ENCODE measurements at places on chromosomes 1 and 21.

DNA sequence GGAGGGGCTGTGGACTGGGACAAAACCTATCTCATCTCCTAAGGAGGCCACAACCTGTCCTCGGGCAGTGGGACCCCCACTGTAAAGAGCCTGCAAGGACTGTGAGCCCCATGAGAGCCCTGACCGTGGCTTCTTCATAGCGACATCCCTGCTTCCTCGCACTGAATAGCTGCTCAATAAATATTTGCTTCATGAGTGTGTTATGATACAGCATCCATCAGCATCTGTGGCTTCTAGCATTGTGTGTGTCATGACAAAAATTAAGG, 40.5 kb upstream of the CSF3R start:
- no peak for DNase-seq

DNA sequence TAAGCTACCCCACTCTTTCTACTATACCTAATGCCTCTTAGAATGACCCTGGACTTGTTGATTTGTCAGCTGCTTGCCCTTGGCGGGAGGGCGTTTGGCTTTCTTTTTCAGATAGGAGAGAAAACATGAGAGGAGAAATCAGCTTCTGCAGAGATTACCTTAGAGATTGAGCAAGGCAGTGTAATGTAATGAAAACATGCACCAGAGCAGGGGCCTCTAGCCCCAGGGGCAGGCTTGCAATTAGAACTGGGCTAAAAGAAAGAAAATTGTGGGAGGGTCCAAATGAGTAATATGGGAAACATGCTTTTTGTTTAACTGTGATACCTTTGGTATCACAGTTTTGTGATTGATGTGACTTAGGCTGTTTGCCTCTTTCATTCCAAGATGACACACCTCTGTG, 89.7 kb downstream of the PBX1 start:
- no peak for DNase-seq

DNA sequence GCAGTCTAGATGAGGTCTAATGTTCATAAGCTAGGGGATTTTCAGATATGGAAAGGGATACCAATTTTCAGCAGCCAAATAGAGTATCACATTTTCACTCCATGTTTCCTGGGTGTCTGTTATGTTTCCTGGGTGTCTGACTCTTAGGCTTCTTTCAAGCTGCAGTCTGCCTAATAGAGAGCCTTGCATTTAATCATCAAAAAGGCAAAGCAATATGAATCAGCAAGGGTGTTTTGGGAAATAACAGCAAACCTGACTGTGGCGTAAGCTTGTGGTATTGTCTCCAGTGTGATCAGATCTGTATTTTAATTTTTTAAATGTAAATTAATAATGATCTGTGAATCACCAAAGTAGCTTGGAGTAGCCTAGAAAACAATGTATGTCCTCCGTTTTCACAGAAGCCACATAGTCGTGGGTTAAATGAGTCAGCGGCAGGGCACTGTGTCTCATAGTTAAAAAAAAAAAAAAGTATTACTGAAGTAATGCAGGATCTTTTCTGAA, 10.4 kb downstream of the LGALS8 start:
- no peak for DNase-seq

- no peak for DNase-seq
Observed at GRCh38 chr1:183100361-183100974, 77.2 kb downstream of the LAMC1 start.

DNA sequence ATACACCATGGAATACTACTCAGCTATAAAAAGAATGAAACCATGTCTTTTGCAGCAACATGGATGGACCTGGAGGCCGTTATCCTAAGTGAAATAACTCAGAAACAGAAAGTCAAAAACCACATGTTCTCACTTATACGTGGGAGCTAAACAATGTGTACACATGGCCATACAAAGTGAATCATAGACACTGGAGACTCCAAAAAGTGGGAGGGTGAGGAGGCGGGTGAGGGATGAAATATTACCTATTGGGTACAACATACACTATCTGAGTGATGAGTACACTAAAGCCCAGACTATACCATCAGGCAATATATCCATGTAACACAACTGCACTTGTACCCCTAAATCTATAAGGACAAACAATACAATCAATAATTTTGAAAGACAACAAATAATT, 39.5 kb upstream of the FAM20B start:
- DNase-seq: no peak

- DNase-seq: no peak
Observed at GRCh38 chr1:111814642-111815041, 58.9 kb downstream of the DDX20 start.

DNA sequence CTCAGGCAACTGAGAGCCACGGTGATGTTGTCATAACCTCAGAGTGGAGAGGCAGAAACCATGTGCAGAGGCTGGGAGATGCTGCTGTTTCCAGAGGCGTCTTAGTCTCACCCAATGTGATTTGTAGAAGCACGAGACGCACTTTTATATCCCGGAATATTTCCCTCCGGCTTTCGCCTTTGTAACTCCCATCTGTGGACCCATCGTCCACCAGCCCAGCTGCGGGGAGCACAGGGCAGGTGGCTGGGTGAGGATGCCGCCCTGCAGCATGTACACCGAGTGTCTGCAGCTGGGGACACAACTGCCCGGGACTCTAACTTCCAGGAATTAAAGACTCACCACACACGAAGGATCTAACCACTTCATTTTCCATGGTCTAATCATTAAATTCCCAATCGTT, 43.5 kb downstream of the UBASH3A start:
- DNase-seq: no peak

DNA sequence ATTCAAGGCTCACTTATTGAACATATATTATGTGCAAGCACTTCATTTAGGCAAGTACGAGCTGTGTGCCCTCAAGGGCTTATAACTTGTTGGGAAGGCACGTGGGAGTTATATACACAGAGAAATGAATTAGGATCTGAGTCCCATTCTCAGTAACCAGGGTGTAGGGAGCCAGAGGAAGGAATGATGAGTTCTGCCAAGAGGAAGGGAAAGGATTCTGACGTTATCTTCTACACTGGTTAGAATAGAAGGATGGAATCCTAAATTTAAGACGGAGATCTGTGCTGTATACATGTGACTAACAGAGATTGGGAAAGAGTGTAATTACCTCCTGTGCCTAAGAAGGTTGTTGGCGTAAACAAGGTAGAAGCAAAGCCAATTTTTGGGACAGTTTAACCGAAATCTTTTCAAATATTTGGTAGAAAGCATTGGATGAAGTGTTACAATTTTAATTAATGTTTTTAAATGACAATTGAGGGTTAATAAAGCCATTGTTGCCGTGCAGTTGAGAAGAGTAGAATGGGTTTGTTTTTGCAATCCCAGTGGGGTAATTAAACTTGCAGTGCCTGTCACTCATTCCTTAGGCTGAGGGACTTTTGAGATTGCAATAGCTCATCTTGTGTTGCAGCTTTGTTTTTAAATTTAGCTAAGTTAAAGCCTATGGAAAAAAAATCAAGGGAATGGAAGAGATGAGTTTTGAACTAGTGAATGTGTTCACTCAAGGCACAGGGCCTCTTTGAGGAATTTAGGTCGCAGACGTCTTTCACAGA, 177.2 kb downstream of the NFIA start:
- no peak for DNase-seq

DNA sequence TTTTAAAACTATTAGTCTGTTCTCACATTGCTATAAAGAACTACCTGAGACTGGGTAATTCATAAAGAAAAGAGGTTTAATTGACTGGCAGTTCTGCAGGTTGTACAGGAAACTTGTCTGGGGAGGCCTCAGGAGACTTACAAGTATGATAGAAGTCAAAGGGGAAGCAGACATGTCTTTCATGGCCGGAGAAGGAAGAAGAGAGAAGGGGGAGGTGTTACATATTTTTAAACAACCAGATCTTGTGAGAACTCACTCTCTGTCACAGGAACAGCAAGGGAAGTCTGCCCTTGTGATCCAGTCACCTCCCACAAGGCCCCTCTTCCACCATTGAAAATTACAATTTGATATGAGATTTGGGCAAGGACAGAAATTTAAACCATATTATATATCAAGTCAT, 55.9 kb downstream of the CLIC4 start:
- DNase-seq: no peak

DNA sequence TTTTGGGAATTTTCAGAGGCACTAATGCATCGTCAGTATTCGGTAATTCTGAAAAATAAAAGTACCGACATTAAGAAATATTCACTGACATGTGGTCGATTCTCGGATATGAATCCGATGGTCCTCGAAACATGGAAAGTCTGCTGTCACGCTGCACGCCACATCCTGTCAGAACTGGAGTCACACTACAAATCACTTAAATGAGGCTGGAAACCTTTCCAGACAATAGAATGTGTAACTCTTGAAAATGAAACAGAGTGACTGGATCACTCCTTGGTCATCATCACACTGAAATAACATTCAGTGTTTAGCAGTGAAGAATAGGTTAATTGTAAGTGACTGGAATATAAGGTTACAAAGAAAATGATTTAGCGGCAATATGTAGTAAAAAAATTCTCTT, 620.1 kb upstream of the ADAMTS5 start:
- DNase-seq: no peak

GRCh38 chr1:163544441-163544840, 222.7 kb downstream of the NUF2 start:
- DNase-seq: no peak

DNA sequence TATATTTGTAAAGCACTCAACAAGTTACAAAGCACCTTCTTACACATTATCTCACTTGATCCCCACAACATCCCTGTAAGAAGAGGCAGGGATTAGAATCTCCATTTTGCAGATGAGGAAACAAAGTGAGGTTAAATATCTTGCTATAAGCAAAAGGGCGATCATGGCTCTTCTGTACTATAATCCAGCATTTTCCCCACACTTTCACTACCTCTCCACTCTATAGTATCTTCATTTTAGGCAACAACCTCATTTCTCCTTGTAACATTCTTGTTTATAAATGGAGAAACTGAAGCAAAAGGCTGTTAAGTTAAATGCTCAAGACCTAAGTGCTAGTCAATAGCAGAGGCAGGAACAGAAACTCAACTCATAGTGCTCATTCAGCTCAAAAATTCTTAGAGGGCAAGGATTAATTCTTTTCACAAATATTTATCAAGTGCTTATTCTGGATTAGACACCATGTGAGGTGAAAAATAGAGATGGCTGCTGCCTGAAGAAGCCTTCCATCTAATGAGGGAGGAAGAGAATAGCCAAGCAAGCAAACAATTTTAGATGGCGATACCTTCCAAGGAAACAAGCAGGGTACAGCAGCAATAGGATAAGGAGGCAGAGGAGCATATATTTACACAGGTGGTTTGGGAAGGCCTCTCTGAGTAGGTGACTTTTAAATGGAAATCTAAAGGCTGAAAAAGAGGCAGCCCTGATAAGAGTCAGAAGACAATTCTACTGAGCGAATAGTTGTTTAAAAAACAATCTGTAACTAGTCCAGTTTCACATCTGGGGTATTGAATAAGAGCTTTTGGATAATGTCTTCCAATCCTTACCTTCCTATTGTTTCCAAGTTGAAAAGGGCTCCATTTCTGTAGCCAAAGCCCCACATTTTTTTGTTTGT, 3.5 kb downstream of the ERRFI1 start:
- no peak for DNase-seq

DNA sequence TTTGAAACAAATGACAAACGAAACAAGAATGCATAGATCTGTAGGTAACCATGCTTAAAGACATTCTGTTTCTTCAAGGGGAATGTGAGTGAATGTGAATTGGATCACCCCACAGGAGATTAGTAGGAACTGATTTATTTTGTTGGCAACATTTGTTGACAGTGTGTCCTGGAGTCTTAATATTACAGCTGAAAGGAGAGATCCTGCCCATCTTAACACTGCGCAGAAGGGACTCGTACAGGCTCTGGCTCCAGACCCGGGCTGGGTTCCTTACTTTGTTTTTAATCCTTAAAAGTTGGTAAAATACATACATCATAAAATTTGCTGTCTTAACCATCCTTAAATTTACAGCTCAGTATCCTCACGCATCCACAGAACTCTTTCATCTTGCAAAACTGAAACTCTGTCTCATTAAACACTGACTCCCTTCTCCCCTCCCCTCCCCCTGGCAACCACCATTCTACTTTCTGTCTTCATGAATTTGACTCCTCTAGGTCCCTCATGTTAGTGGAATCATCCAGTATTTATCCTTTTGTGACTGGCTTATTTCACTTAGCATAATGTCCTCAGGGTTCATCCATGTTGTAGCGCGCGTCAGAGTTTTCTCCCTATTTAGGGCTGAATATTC, 74.1 kb downstream of the GALNT2 start:
- DNase-seq: no peak

DNA sequence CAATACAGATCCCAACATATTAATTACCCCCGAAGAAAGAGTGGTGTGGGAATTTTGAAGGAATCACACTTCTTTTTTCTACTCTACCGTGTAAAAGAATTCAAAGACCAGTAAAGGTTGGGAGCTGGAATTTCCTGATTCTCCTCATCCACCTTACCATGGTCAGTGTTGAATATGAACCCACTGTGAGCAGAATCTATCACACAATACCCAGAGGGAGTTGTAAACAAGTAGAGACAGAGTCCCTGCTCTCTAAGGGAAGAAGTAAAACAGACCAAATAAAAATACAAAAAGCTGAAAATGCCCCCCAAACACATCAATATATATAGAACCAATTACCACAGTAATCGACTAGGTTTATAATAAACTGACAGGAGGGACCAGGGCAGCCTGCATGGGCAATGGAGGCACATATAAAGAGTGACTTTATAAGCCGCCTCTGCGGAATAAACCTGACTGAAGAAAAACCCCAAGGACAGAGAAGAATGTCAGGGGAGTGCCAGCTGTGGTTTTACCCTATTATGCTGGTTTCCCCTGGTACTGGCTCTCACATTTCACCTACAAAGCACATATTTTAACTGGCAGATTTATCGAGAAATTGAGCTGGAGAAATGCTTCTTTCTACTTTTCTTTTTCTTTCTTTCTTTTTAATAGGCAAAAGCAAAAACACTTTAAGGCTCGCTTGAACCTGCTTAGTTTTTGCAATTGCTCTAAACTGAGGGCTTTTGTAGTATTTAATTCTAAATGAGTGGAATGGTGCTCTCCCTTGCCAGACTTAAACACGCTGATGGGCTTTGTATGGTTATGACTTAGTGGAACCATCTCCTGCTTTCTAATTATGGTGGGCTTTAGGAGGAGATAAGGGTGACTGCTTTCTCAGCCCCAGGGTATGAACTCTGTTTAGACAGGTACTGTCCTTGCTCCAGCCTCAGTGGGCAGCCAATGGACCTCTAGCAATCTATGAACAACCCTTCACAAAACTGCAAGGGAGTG, 244.8 kb downstream of the ASTN1 start:
- no peak for DNase-seq

- no peak for DNase-seq
Observed at GRCh38 chr1:67382292-67382691, 47.9 kb downstream of the SERBP1 start.

DNA sequence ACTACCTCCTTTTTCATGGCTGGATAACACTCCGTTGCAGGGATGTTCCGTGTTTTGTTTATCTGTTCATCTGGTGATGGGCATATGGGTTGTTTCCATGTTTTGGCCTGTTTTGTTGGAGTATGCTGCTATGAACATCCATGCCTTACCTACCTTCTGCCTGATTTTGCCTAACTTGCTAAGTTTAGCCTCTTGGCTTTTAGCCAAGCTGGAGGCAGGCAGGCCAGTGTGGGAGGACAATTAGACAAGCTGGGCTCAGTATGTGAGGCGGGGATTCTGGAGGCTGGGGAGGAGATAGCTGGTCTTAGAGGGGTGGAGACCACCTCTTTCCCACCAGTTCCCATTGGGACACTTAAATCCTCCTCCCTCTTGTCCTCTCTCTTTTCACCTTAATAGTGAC, 98.4 kb upstream of the WNT4 start:
- no peak for DNase-seq

GRCh38 chr1:203038217-203038741, 12.0 kb downstream of the PPFIA4 start:
- no peak for DNase-seq

- DNase-seq: no peak
Observed at GRCh38 chr1:109395602-109396512, 1.9 kb downstream of the SORT1 start.

All from nephron progenitor cell (in vitro differentiated cells).